ENCODE measurements at places on chromosomes 6 and 20.

- no peak for DNase-seq
Measured at GRCh38 chr6:4318321-4318720, 182.9 kb upstream of the ECI2 start.

DNA sequence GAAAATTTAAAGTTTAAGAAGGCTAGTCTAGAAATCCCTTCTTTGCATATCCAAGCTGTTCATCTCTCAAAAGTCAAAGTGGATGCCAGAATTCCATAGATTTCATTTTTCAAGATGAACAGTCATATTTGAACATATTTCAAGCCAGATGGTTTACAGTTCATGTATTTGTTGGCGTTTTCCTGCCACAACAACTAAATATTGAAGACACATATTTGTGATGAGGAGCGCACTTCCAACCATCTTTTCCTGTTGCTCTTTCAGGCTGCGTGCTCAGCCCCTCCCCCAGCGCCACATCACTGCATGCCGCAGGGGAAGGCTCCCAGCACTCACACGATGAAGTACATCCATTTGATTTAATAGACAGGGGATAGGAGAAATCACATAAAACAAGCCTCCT is 5.9 kb upstream of the NOX3 start:
- DNase-seq, result no peak

GRCh38 chr20:64093013-64093503 is 8.9 kb upstream of the LKAAEAR1 start:
- no peak for DNase-seq

DNA sequence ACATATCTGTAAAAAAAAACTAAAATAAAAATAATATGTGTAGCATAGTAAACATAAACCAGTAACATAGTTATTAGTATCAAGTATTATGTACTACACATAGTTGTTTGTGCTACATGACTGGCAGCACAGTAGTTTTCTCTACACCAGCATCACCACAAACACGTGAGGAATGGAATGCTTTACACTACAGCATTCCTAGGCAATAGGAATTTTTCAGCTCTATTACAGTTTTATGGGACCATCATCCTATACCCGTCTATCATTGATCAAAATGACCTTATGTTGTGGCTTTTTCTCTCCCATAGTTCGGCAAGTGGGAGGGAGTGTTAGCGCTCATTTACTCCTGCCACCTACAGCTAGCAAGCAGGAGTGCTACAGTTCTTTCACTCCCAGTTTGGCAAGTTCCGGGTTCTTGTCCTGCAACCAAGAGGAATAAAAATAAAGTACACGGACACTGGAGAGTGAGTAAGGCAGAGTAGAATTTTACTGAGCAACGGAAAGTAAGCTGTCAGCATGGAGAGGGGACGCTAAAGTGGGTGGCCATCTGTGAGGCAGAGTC is 196.8 kb upstream of the HSF2 start:
- no peak for DNase-seq

DNA sequence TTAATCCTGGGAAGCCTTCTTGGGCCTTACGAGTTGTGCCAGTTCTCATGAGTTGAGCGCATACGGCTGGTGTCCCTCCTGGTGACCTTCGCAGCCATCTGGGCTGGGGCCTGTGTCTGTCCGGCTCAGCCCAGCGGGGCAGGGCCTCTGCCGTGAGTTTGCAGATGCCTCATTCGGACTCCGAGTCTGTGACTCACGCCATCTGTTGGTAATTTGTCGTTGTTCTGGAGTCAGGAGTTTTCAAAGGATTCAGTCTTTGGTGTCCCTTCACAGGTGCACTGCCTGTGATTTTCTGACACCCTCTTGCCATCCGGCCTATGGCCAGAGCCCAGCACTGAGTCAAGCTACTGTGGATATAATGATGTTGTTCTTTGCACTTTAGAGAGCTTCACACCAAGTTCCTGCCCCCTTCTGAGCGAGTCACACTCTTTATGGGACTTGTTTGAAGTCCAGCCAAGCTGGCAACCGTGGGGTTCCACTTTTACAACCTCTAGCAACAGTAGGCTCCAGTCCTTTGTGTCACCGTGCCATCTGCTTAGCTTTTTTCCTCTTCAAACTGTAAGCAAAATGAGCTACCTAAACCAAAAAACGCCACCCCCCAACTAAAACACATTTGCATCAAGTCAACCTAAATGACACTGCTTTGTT is 175.6 kb downstream of the AIG1 start:
- DNase-seq, result no peak

DNA sequence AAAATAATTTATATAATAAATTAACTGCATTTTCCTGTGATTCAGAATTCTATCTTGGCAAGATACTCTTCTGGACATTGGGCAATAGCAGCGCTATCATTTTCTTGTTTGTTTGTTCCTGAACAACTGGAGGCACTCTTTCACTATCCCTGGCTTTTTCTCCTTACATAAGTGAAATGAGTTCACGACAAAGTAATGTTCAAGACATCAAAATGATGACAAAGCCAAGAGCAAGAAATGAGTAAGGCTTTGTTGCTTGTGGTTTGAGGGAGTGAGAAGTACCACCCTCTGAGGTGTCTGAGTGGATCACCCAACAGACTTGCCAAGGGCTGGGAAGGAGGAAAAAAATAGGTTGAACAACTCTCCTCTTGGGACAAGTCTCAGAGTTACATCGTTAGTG is 466.6 kb upstream of the JAG1 start:
- peak; percentile 75 for DNase-seq

- no peak for DNase-seq
Measured at GRCh38 chr6:84767526-84768201, 3.3 kb upstream of the TBX18 start.

- DNase-seq, result no peak
Measured at GRCh38 chr6:133937909-133938308, 15.1 kb upstream of the TBPL1 start.

DNA sequence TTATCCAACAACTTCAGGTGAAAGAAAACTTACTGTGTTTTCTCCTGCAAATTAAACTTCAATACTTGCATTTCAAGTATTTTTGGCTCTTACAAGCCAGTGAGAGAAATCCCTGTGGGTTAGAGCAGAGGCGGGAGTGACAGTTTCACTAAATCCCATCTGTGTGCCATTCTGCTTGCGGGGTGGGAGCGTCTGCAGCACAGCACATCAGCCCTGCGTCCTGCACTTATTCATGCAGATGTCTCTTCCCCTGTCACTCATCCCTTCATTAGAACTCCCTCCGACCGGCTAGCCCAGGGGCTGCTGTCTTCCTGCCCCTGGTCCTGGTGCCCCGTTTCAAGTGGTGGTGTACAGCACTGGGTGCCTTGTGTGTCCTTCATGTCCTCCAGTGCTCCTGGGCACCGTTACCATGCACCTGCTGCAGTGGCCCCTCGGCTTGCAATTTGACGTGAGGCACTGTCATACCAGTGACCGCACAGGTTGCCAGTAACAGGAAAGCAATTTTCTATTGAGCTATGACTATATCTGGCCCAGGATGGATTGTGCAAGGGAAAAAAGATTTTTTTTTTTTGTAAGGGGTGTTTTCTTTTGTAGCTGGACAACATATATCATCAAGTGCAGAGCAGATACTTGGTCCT is 59.4 kb downstream of the INSM1 start:
- no peak for DNase-seq

DNA sequence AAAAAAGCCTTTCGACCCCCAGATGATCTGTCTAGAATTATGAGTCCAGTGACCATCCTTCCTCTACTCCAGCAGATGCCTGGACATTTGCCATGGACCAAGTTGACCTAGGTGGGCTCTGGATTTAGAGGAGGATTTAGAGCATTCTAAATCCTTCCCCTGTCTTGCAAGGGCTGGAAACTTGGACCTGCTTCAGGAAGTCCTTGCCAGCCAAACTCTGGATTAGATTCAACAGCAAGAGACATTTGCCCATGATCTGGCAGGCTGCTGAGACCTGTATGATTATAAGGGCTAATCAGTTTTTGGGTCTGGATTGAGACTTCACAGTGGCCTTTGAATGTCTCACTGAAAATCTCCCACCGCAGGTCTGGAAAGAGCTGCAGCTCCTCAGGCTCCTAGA is 13.1 kb upstream of the HDGFL1 start:
- no peak for DNase-seq

- no peak for DNase-seq
Measured at GRCh38 chr6:149515494-149515893, 30.3 kb downstream of the PPIL4 start.

- DNase-seq, result no peak
Measured at GRCh38 chr6:141677598-141678211, 455.0 kb upstream of the GJE1 start.

- no peak for DNase-seq
Measured at GRCh38 chr6:2576499-2576898, 174.2 kb downstream of the MYLK4 start.

- DNase-seq, result no peak
Measured at GRCh38 chr6:138724015-138724414, 49.6 kb upstream of the CCDC28A start.

DNA sequence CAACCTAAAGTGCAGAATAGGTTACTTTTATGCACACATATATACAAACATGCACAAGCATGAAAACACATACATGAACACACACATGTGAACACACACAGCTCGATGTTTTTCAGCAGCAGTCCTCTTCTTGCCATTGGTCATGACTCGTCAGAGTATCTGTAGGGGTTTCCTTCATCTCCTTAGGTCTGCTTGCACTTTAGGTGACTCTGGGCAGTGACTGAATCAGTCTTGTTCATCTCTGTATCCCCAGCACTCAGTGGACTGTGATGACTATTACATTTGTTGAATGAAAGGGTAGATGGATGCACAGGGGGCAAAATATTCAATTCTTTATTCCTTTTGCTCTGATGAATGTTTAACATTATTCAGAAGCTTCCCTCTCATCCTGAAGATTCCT is 26.8 kb downstream of the CBLN4 start:
- DNase-seq, result no peak

DNA sequence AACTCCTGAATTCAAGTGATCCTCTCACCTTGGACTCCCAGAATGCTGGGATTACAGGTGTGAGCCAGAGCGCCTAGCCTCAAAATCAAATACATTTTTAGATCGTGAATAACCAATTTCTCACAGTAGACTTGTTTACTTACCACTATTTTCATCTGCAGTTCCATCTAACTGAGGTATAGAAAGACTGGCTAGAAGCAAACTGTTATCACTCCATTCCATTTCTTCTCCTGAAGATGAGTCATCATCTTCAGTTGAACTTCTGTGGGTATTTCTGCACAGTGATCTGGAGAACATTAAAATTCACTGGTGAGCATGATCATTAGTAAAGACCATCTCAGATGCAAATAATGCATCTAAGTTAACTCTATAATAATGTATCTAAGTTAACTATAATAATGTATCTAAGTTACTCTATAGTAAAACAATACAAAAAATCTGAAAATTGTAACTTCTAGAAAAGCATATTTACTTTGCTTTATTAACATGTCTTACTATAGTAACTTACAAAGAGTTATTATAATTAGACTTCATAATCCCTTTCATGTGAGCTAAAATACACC is 105.4 kb downstream of the REV3L start:
- DNase-seq, result no peak

GRCh38 chr6:24274441-24275083 is 83.3 kb downstream of the DCDC2 start:
- no peak for DNase-seq

DNA sequence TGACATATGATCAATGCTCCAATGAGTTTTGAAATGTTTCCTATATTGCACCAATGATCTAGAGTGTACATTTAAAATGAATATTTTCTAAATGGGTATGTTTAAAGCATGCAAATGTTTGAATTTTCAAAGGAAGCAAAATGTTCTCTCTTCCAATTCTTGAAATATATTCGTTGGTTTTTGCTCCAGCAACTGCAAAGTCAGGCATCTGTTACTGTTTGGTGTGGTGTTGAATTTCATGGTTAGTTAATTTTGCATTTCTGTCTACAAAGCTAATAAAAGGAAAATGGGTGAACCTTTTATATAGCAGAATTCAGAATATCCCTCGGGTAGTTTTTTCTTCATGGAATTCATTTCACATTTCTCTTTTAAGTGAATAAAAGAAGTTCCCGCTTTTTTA is 1018.3 kb downstream of the GRIK2 start:
- DNase-seq, result no peak

DNA sequence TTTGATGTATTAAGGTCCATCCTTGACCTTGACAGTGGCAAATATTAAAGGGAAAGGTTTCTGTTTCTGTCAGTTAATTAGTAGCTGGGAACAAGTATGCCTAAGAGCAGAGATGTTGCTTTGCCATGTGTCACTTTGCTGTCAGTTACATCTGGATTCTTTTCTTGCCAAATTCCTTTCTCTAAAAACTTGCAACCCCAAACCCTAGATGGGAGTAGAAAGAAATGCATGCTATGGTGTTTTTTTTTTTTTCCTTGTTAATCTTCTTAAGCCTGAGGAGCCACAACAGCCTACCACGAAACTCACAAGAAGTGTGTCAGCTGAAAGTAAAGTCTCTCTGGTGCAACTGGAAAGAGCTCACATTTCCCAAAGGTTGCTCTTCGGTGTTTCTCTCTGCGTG is 18.0 kb upstream of the CLDN20 start:
- no peak for DNase-seq

GRCh38 chr6:38483526-38483925 is 156.2 kb downstream of the BTBD9 start:
- no peak for DNase-seq

- no peak for DNase-seq
Measured at GRCh38 chr6:4451081-4451480, 315.7 kb upstream of the ECI2 start.

- DNase-seq, result no peak
Measured at GRCh38 chr6:88492824-88493223, 326.7 kb upstream of the CNR1 start.

DNA sequence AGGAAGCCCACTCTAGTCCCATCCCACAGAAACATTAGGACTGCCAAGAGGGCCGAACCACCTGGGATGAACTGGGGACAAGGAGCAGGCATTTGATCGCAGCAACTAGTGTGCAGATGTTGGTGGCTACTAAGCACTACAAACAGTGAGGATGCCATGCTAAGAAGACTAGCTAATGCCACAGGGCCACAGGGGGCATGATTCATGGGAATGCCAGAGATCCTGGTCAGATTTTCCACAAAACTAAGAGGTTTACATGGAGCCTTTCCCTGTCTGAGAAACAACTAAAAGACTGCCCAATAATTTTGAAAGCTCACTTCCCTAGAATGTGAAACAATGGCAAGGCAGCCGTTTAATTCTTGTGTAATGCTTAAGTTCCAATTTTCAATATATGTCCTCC is 375.9 kb upstream of the PTCHD4 start:
- no peak for DNase-seq

GRCh38 chr20:19492687-19493336 is 265.2 kb upstream of the RIN2 start:
- DNase-seq, result no peak

DNA sequence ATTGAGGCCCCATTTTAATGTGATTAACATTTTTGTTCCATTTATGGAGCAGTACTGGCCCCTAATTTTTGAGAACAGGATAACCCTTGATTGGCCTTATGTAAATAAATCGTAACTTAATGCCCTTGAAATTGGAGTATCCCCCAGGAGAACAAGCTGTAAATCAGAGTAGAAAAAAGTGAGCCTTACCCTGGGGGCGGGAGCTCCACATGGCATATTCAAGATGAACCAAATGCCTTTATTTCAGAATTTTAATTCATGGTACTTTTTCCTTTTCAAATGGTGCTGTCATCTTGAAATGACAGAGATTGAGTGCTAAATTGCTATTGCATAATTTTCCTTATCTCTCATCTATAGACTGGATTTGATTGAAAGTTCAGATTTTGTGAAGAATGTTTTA is 809.5 kb upstream of the FLRT3 start:
- no peak for DNase-seq

- DNase-seq, result no peak
Measured at GRCh38 chr6:44001318-44002066, 125.8 kb downstream of the MRPL14 start.

Data from non-pigmented ciliary epithelial cell (primary cell).